ENCODE measurements at places on chromosomes 13 and 19.

DNA sequence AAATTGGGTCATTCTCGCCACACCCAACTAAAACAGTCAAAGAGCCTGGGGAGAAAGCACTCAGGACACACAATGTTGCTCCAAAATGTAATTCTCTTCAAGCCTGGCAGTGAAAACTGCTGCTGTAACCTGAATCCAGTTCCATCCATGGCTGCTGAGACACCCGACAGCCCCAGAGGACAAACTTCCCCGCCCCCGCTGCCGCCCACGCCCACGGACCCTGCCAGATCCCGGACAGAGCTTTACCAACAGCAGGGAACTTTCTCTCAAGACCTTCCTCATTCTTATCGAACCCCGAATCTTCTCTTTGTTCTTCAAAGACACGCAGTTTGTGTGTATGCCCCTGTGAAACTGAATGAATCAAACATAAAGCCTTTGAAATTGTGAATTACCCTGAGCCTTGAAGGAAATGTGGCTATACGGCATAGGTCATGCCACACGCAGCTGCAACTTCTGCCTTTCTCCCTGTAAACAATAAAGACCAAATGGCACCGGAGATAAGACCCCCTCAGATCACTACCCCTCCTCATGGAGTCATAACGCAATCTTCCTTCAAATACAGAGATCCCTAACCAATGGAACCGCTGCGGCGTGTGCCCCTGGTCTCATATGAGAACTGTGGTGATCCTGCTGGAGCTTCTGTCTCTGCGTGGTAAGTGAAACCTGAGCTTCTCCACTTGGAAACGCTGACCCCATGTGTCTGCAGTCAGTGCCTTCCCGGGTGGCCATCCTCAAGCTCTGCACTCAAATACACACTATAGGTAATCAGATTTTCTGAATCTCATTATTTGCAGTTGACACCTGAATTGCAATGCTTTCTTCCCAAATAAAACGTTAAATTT, 4.8 kb upstream of the LAMP1 start:
- DNase-seq, result peak; percentile 12

DNA sequence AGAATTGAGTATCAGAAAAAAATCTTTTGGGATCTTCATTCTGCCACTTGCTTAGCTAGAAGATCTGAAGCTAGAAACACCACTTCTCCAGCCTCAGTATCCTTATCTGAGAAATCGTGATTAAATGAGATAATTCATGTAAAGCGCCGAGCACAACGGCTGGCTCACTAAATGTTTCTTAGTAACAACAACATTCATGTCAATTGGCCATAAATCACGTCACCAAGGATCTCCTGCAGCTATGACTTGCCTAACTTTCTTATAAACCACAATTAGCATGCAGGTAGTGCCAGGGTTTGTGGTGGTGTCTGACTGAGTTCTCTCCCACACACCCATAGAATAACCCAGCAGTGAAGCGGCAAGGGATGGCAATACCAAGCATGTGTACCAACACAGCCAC, 501.3 kb downstream of the EFNB2 start:
- DNase-seq, result no peak

- no peak for DNase-seq
Observed at GRCh38 chr19:4774136-4774535, 17.4 kb upstream of the FEM1A start.

DNA sequence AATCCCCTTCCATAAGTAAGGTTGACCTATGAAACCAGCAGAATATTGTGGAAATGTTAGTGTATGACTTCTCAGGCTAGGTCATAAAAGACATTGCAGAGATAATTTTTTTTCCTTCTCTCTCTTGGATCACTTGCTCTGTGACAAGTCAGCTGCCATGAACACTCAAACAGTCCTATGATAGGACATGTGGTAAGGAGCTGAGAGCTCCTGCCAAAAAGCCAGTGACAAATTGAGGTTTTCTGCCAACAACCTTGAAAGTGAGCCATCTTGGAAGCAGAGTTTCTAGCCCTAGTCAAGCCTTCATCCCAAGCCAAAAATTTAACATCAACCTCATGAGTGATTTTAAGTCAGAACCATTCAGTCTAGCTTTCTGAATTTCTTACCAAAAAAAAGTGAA, 270.9 kb upstream of the NBEA start:
- DNase-seq, result no peak

DNA sequence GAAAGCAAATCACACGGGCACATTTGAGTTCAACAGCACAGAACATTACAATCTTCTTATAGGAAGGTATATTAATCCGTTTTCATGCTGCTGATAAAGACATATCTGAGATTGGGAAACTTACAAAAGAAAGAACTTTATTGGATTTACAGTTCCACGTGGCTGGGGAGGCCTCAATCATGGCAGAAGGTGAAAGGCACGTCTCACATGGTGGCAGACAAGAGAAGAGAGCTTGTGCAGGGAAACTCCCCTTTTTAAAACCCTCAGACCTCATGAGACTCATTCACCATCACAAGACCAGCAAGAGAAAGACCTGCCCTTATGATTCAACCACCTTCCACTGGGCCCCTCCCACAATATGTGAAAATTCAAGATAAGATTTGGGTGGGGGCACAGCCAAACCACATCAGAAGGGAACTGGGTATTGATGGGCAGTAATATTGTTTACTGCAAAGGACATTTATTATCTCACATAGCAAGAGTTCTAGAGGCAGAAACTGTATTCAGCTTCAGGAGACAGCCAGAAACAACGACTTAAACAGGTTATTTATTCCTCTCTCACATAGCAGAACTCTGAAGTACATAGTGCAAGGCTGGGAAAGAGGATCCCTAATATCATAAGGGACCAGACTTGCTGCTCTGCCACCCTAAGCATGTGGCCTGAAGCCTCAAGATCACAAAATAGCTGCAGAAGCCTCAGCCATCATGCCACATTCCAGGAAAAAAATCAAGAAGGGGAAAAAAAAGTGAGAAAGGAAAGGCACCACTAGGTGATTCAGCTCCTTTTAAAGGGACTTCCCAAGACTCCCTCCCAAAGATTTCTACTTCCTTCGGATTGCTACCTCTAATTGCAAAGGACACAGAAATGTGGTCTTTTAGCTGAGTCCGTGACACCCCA, 23.1 kb downstream of the FXYD5 start:
- DNase-seq, result peak; percentile 25

DNA sequence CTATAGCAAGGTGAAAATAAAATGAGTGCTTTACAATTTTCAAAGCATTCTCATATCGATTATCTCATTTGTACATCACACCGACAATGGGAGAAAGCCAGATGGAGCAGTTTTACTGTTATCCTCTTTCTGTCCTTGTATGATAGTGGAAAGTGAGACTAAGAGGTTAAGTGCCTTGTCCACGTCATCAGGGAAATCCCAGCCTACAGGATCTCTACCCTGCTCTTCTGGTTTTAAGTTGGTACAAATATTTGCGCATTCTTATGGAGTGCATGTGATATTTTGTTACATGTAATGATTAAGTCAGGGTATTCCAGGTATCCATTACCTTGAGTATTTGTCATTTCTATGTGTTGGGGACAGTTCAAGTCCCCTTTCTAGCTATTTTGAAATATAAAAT, 12.4 kb upstream of the ENOX1 start:
- no peak for DNase-seq
